Mesangial cell (primary cell): ENCODE measurements at places on chromosomes 3 and 15. TPM values are rescaled to one million over a fixed set of nuclear protein-coding genes. Genes with fewer than 3 reads are reported as not detected.

Gene FRMD4B
- total RNA-seq: 7.5 and 28.4 TPM in 2 replicates

Gene TMCO5A
- not detected in 2 replicates for total RNA-seq

Gene ESYT3
- total RNA-seq: 1.5 and 1.6 TPM in 2 replicates

Gene INKA1
- 0.76 and 0.81 TPM in 2 replicates for total RNA-seq

Gene ADCY5
- 0.13 and 0.16 TPM in 2 replicates for total RNA-seq

Gene LYZL4
- total RNA-seq: not detected in 2 replicates

Gene CFAP92
- total RNA-seq: not detected in 2 replicates

Gene AP3B2
- 0.16 and 0.63 TPM in 2 replicates for total RNA-seq

Gene ZNF80
- total RNA-seq: not detected in 2 replicates

Gene CHL1
- total RNA-seq: 5.2 TPM in 1 of 2 replicates, not detected in the other

Gene CCDC54
- not detected in 2 replicates for total RNA-seq

Gene CPB1
- total RNA-seq: not detected in 2 replicates

Gene RBM6
- total RNA-seq: 16.8 and 25.0 TPM in 2 replicates

Gene POLQ
- total RNA-seq: 1.0 and 5.9 TPM in 2 replicates

Gene RAB6B
- 1.3 and 3.3 TPM in 2 replicates for total RNA-seq

Gene CALML4
- 0.81 and 2.0 TPM in 2 replicates for total RNA-seq

Gene P2RY14
- total RNA-seq: not detected in 2 replicates

Gene CACNA2D3
- total RNA-seq: 0.13 TPM in 1 of 2 replicates, not detected in the other

Gene HTR3E
- total RNA-seq: not detected in 2 replicates

Gene DLL4
- total RNA-seq: 0.13 TPM in 1 of 2 replicates, not detected in the other

Gene CCDC80
- 25.9 and 27.0 TPM in 2 replicates for total RNA-seq

Gene CLRN1
- total RNA-seq: not detected in 2 replicates

Gene SNX22
- total RNA-seq: under 0.01 and 0.25 TPM in 2 replicates

Gene PLS1
- 10.4 and 10.8 TPM in 2 replicates for total RNA-seq

Gene TPRG1
- total RNA-seq: not detected in 2 replicates

Gene MRPL3
- total RNA-seq: 67.3 and 104 TPM in 2 replicates

Gene DUOXA2
- not detected in 2 replicates for total RNA-seq

Gene CCR3
- not detected in 2 replicates for total RNA-seq

Gene C3orf52
- 13.1 and 15.0 TPM in 2 replicates for total RNA-seq
